ENCODE measurements at places on chromosomes 4 and X. TPM values are rescaled to one million over a fixed set of nuclear protein-coding genes. Genes with fewer than 3 reads are reported as not detected.
A peak's percentile ranks its signal among the peaks of the same experiment; 100 is the strongest.

DNA sequence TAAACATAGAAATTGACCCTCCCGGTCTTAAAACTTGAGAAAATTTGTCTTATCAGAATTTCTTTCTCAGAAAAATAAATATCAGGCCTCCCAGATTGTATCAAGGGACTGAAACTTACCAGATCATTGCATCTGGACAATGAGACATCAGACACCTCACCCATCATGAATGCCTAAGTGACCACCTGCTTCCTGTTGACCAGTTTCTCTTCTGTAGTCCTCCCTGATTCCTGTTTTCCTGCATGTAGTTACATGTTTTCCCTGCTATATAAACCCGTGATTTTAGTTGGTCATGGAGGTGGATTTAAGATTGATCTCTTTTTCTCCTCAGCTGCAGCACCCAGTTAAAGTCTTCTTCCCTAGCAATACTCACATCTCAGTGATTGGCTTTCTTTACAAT, 548.1 kb downstream of the PPP4R3C start:
- no peak for DNase-seq

GRCh38 chrX:146189371-146189770, 371.7 kb downstream of the SLITRK2 start:
- DNase-seq = no peak

DNA sequence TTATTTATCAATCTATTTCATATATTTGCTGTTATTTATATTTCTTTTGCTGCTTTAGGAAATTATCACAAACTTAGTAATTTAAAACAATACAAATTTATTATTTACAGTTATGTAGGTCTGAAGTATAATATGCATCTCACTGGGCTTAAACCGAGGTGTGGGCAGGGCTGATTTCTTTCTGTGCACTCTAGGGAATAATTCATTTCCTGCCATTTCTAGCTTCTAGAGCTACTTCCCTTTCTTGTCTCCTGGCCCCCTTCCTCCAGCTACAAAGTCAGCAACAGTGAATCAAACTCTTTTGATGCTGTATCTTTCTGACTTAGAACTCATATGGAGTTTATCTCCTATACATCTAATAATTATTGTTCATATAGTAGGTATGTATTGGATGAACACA, 303.5 kb upstream of the ARSJ start:
- DNase-seq = no peak

DNA sequence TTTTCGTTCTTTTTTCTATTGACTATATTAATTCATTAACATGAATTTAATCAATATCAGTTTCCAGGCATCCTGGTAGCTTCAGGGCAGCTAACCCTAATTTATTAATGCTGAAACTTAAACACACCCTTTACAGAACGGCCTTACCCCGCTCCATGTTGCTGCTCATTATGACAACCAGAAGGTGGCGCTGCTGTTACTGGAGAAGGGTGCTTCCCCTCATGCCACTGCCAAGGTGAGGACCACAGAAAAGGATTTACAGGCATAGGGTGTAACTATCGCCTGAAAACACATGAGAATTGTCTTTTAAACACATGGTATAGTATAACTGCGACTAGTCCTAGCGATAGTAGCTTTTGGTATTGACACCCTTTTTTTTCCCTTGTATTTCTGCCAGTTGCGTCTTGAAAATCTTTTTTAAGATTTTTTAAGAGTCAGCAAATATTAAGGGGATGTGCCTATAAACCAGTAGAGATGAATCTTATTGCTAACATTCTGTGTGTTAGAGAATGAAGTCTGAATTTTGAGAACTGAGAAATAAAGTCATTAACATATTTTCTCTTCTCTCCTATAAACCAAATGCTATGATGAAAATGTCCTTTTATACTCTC, 229.0 kb downstream of the ANK2 start:
- peak; percentile 67 for DNase-seq

DNA sequence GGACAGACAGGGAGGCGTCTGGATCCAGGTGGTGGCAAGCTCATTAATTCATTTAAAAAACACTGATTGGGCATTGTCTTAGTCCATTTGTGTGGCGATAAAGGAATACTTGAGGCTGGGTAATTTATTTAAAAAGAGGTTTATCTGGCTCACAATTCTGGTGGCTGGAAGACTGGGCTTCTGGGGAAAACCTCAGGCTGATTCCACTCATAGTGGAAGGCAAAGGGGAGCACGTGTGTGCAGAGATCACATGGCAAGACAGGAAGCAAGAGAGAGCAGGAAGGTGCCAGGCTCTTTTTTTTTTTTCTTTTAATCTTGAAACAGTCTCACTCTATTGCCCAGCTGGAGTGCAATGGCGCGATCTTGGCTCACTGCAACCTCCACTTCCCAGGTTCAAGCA, 100.2 kb upstream of the METTL14 start:
- DNase-seq = no peak

GRCh38 chr4:108965016-108965415, 202.2 kb upstream of the ETNPPL start:
- DNase-seq = no peak

- DNase-seq = no peak
Measured at GRCh38 chrX:19616959-19617358, 101.7 kb upstream of the MAP3K15 start.

The SMARCA1 gene
- 36.0 TPM for total RNA-seq

The GYG2 gene
- 44.0 TPM for total RNA-seq

The GPR50 gene
- not detected for total RNA-seq

Data from Caco-2 (cell line).